ENCODE measurements at places on chromosomes 2 and 18.
A peak's percentile ranks its signal among the peaks of the same experiment; 100 is the strongest.

DNA sequence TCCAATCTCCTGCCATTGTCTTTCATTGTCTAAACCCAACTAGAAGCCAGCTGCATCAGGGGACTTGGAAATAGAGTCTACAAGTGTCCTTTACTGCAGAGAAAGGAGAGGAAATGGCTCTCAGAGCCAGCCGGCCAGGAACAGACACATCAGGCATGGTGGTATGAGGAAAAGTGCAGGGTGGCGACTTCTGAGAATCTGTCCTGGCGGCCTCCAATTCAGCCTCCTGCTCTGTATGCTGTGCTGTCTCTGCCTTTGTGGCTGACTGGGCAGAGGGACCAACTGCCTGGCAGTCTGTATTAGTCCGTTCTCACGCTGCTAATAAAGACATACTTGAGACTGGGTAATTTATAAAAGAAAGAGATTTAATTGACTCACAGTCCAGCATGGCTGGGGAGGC, 36.8 kb upstream of the AQP4 start:
- DNase-seq: no peak

GRCh38 chr2:134359367-134360081, 105.7 kb downstream of the MGAT5 start:
- no peak for DNase-seq

DNA sequence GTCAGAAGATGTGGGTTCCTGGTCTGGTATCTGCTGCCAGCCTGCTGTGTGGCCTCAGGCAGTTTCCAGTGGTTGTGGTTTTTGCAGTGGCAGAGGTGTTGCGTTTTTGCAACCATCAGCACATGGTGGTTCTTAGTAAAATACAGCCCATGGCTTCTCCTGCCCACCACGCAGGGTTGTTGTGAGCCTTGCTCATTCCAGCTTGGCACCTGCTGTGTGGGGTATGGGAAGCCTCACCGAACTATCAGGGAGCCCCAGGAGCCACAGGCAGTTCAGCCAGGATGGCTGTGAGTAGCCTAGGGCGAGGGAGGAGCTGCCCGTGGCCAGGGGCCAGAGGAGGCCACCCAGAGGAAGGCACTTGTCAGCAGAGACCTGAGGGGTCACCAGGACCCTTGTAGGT, 9.8 kb downstream of the ARID5A start:
- no peak for DNase-seq

DNA sequence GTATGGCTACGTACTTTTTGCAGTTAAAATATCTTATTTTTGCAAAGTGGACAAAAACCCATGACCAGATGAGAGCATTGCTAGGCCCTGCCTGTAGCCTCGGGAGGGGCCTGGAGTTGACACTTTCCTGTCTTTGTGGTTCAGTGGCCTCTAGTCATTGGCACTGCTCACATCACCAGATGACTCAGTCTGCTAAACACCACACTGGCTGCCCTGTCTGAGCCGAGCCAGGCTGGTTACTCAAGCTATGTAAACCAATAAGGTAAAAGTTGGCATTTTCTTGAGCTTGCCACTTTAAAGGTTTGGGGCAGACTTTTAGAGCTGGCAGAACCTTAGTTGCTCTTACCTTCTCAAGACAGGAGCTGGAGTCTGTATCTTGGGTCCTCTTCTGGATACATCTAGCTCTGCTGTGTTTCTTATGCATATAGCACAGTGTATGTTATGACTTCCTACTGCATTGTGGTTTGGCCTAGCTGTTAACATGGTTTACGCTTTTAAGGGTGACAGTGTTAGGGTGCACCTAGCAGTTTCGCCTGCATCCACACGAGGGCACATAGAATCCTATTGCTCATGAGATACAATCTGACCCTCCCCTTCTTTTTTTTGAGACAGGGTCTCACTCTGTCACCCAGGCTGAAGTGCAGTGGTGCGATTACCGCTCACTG, 76.4 kb downstream of the AP1S3 start:
- DNase-seq: peak; percentile 7

DNA sequence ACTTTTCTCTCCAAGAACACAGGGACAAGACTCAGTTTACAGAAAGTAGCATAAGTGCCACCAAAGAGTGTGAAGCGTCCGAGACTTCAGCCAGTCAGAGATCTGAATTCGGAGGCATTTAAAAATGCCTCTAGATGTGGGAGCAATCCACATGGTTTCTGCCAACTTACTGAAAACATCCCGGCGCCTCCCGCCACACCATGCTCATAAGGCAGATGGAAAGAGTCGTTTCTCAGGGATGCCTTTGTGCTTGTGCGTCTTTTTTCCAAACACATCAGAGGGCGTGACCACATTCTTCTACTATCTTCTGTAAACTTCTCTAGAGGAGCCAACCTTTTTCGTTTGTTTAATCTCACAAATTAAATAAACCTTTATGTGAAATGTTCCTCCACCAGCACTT, 88.7 kb downstream of the NRP2 start:
- no peak for DNase-seq

GRCh38 chr18:68219872-68220271, 495.0 kb downstream of the TMX3 start:
- no peak for DNase-seq

Data from activated T-helper 1 cell treated with anti-CD3 and anti-CD28 coated beads, Interleukin-2, amount 50 U/mL, for 16 hours (primary cell).